ENCODE measurements at places on chromosomes 13 and 19.

DNA sequence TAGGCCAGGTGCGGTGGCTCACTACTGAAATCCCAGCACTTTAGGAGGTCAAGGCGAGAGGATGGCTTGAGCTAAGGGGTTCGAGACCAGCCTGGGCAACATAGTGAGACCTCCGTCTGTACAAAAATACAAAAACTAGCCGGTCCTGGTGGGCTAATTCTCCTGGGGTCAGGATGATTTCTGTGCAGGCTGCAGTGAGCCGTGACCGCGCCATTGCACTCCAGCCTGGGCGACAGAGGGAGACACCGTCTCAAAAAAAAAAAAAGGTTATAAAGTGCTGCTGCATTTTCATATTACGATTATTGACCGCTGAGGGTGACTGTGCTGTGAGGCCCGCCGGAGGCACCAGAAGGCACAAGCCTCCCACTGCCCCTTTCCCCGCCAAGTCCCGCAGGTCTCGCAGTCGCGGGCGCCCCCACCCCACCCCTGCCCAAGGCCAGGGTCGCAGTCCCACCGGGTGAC lies 477 bp upstream of the PLEKHF1 start:
- DNase-seq, result no peak

DNA sequence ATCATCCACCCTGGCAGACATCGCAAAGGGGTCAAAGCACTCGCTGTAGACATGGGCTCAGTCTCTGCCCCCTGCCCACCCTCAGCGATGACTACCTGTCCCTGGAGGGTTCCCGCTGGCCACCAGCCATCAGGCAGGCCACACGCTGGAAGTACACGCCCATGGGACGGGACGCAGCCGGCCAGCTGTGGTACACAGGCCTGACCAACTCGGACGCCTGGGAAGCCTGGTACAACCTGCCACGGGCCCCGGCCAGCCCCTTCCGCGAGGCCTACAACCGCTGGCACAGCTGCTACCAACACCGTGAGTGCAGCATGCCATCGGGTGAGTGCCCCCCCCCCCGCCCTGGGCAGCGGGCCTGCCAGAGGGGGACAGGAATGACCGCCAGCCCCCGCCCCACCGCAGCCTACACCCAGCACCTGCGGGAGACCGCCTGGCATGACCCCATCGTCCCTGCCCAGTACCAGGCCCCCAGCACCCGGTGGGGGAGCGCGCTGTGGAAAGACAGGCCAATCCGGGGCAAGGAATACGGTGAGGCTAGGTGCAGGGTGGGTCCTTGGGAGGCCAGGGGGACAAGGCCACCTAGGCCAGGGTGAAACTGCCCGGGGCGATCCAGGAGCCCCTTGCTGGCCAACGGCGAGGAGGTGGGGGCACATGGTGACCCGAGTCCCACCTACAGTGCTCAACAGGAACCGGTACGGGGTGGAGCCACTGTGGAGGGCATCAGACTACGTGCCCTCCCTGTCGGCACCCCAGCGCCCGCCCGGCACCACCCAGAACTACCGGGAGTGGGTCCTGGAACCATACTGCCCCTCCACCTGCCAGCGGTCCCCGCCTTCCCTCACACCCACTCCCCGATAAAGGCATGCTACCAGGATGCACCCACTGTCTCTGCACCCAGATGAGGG lies 4.4 kb downstream of the TEKTIP1 start:
- DNase-seq, result no peak

GRCh38 chr19:33653684-33654083 lies 31.9 kb downstream of the CHST8 start:
- DNase-seq, result no peak

DNA sequence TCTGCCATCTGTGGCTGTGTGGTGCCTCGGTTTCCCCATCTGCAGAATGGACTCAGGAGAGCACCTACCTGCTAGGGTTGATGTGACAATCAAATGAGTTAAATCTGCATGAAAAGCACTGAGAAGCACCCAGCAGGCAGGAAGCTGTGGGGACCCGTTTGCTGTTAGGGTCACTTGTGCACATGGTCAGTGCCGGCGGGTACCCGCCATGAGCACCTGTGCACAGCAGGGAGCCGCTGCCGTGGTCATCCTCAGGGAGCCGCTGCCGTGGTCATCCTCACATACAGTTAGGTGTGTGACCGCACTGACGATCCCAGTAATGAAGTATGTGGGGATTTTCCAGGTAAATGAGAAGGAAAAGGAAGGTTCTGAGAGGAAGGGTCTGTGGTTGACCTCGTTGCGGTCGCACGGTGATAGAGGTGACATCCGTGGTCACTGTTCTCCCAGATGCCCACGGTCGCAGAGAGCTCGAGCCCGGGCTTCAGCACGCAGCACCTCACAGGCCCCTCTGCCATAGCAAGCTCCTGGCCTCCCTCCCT lies 6.5 kb downstream of the MCF2L start:
- no peak for DNase-seq

DNA sequence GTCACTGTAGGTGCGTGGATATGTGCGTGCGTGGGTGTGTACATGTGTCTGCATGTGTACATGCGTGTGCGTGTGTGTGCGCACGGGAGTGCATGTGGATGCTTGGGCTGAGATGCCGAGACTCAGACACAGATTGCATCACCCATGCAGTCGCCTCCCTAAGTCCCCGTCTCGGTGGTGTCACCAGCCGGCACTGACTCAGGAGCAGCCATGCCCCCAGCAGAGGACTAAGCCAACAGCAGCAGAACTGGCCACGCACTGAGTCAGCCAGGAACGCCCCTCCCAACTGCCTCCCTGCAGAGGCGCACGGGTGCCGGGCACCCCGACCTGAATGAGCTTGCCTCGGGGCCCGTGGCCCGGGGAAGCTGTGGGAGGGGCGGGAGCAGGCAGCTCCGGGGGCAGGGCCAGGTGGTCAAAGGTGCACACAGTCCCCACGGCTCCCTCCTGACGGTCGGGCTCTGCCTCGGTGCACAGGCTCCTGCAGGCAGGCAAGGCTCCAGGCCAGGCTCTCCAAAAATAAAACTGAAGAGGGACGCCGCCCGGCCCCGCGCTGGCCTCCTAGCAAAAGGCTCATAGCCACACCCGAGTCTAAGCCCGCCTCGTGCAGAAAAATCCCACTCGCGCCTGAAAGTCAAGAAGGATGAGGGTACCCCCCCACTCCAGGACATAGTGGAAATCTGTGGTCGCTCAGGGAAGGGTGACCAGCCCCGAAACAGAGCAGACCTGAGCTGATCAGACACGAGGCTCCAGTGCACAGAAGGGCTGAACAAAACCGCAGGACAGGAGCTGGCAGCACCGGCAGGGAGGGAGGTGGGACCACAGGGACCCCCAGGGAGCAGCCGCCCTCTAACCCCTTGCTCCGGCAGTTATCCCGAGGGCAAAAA lies 49.2 kb downstream of the GADD45B start:
- peak; percentile 72 for DNase-seq

DNA sequence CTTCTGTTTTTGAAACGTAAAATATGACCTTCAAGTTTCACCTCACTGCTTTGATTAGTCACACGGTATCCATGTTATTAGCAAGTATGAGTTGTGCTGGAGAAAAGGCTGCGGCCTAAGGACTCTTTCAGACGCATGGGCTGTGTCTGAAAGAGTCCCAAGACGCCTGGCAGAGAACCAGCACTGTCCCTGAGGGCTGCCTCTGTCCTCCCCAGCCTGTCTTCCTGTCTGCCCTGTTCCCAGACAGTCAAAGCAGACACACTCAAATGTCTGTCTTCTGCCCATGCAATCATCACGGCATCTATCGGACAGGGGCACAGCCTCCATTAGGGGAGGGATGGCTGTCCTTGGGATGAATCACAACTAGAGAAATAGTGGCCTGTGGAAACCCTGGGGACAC lies 65.5 kb downstream of the DPY19L3 start:
- DNase-seq, result no peak

DNA sequence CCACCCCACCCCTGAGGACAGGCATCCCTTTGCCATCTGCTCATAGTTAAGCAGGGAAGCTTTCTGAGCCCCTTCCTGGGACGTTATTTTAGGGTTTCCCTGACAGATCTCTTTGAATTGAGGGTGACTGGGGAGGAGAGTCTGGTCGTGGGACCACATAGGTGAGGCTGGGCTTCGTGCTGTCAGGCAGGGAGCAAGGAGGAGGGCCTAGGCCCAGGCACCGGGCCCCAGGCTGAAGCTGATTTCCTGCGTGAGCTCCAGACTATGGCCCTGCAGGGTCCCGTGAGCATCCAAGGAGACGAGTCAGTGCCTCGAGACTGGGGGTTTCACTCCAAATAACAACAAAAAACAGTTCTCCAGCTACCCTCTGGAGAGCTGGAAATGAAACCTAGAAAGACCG lies 60.4 kb downstream of the MYO9B start:
- DNase-seq, result no peak

DNA sequence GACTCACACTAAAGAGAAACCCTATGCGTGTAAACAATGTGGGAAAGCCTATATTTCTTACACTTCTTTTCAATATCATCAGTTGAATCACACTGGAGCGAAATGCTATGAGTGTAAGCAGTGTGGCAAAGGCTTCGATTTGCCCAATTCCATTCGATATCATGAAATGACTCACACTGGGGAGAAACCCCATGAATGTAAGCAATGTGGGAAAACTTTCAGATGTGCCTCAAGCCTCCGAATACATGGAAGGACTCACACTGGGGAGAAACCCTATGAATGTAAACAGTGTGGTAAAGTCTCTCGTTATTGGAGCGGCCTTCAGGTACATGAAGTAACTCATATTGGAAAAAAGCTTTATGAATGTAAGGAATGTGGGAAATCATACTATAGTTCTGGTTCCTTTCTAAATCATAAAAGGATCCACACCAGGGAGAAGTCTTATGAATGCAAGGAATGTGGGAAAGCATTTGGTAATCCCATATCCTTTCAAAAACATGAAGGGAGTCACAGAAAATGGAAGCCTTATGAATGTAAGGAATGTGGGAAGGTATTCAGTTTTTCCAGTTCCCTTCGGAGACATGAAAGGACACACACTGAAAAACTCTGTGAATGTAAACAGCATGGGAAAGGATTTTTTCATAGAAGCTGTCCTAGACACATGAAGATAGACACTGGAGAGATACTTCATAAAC lies 28.1 kb downstream of the ZNF20 start:
- no peak for DNase-seq

DNA sequence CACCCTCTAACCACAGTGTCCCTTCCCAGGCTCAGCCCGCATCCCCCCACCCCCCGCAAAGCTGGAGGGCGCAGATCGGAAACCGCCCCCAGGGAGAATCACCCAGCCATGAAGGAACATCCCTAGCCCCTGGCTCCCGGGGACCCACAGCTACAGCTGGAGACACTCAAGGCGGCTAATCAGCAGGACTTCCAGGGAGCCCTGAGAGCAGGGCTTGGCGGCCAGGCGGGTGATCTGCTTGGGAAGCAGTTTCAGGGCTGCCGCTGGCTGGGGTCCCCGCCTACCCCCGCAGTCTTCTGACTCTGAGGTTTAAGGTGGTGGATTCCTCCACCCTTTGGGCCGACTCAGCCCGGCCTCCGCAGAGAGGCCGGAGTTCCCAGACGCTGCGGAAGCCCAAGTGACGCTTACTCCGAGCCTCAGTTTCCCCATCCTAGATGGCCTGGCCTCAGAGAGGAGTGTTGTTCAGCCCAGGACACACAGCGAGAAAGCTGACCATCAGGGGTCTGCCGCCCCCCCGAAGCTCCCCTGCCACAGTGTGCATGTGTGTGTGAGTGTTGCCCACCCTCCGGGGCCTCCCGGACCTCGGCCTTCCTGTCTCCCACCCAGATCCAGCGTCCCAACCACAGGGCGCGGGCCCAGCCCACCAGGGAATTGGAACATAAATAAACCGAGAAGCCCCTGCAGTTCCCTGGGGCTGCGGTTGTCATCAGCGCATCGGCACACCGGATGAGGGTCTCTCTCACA lies 9.8 kb downstream of the FUT6 start:
- no peak for DNase-seq
